Hippocampal formation (tissue), 2 donors: ENCODE measurements at places on chromosomes 6 and 20.
A peak's percentile ranks its signal among the peaks of the same experiment; 100 is the strongest.

GRCh38 chr6:26217714-26218075 lies 130.5 kb downstream of the HFE start:
- DNase-seq = no peak

- DNase-seq = no peak
Measured at GRCh38 chr6:4402477-4402976, 267.2 kb upstream of the ECI2 start.

DNA sequence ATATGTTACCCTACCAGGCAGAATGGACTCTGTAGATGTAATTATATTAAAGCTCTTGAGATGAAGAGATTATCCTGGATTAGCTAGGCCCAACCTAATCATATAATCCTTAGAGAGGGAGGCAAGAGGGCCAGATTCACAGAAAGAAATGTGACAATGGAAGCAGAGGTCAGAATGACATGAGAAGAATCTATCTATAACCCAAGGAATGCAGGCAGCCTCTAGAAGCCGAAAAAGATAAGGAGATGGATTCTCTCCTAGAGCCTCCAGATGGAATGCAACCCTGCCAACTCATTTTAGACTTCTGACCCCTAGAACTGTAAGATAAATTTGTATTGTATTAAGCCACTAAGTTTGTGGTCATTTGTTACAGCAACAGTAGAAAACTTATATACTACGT lies 12.3 kb downstream of the PXT1 start:
- no peak for DNase-seq

DNA sequence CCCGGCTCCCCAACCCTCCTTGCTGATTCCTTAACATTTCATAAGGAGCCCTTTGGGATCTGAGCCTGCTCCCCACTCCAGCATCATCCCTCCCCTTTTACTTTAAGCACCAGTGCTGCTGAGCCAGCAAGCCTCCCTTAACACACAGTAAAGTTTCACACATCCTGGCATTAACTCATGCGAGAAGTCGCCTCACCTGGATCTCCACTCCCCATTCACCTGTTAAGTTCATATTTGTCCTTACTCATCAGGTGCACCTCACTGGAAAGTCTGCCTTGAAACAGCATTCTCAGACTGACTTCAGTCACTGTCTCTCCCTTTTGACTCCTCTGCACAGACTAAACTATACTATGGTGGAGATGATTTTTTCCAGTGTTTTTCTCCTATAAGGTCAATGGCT lies 47.8 kb upstream of the MAP7 start:
- no peak for DNase-seq

DNA sequence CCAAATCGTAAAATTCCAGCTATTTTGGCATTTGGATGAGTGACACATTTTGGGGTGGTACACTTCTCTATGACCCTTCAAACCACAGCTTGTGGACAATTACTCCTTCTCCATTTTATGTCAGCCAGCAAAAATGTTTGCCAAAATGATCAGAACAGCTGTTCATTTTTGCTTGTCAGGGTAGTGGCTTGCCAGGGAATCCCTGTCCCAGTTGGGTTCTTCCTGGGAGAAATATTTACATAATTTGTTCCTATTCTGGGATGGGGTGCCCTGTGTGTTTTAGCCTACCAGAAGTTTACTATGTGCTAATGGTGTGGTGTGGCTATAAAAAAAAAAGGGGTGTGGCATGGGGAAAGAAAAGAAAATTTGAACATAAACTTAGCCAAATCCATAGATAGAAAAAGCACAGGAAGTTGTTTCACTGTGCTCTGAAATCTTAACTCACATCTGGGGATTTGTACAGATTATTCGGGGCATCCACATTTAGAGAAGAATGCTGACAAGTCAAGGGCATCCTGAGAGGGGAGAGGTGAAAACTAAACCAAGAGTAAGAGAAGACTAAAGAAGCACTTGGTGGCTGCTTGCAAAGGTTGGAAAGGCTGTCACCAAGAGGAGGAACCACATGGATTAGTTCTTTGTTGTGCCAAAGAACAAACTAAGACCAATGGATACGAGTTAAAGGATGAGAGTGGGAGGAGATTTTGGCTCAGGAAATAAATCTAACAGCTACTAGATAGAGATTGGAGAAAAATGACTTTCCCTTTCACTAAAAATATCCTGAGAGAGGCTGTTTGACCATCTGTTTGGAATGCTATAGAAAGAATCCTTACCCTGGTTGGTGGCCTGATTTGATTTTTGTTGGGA lies 55.2 kb upstream of the RBM24 start:
- DNase-seq = peak; percentile 47

DNA sequence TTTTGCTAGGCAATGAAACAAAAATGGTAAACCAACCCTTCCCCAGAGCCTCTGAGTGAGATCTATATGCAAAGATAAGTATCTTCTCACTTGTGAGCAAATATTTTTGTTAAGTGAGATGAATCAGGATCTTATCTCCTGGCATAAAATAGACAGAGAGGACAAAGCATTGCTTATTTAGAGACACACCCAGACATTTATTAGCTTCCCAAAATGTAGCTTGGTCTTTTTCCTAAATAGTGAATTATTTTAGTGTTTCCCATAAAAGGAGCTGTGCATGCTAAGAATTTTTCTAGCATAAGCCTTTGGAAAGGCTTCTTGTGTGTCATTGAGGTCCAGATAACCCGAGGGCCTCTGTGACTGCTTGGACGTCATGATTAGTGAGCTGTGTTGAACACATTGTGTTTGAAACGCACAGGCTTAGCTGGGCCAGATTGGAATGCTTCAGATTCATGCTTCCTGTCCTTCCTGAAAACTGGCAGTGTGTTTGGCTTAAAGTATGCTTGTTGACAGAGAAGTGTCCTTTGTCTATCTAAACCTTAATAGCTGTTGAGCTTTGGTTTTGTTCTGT lies 16.5 kb downstream of the MTHFD1L start:
- DNase-seq = no peak

GRCh38 chr20:24960861-24961260 lies 11.8 kb downstream of the CST7 start:
- DNase-seq = no peak

DNA sequence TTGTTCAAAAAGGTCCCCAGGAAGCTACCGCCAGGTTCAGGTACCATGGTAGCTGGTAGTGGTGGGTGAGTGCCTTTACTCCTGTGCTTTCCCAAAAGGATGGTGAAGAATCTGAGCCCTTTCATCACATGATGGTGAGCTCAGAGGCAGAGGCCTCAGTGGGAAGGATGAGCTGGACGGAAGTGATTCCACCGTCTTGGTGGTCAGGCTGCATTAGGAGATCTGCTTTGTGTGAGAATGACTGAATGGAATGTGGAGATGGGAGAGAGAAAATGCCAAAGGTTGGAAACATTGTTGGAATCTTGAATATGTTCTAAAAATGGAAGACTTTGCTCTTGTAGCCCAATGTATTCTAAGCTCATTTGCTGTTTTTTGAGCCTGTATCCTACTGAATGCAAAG lies 108.1 kb upstream of the SCP2D1 start:
- DNase-seq = no peak

- DNase-seq = no peak
Measured at GRCh38 chr6:65706436-65706835, 590 bp downstream of the EYS start.

GRCh38 chr6:73898599-73898998 lies 202.6 kb downstream of the CD109 start:
- DNase-seq = no peak

- no peak for DNase-seq
Measured at GRCh38 chr6:3596766-3597165, 139.9 kb upstream of the SLC22A23 start.

- DNase-seq = no peak
Measured at GRCh38 chr6:41075651-41076626, 3.2 kb downstream of the NFYA start.

- no peak for DNase-seq
Measured at GRCh38 chr20:33108661-33109060, 29.2 kb downstream of the BPIFB4 start.

DNA sequence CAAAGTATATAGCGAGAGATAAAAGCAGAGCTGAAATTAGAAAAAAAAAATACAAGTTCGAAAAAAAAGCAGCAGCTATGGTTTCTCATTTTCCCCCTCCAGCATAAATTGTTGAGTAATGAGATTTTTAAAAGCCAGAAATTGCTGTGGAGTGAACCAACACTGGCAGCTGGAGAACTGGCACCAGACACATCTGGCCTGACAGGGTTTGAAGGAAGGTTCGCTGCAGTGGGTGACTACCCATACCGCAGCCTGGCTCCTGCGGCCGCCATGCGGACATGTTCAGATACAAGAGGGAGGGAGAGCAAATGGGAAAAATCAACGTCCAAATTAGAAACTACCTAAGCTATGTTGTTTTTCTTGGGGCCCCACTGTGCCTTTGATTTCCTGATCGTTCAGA lies 3.3 kb downstream of the APCDD1L start:
- DNase-seq = no peak

- no peak for DNase-seq
Measured at GRCh38 chr6:100905067-100905466, 23.9 kb upstream of the ASCC3 start.

- peak; percentile 49 for DNase-seq
Measured at GRCh38 chr20:16514140-16514539, 59.1 kb downstream of the KIF16B start.

DNA sequence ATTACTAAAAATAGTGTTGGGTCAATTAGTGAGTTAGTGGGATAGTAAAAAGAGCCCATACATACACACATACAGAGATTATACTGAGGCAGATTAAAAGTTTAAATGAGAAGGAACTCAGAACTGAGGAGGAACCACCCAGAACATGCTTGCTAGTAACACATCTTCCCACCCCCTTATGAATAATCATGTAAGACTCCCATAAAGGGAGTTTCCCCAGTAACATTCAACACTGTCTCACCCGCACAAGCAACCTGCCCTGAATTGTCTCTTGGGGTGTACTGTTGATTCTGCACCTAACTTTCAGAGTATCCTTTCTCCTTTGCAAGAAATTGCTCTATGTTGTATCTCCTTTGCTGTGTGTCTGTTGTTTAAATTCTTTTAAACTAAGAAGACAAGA lies 11.1 kb upstream of the HLA-DQB2 start:
- no peak for DNase-seq

- no peak for DNase-seq
Measured at GRCh38 chr20:8066662-8067061, 47.1 kb upstream of the TMX4 start.

DNA sequence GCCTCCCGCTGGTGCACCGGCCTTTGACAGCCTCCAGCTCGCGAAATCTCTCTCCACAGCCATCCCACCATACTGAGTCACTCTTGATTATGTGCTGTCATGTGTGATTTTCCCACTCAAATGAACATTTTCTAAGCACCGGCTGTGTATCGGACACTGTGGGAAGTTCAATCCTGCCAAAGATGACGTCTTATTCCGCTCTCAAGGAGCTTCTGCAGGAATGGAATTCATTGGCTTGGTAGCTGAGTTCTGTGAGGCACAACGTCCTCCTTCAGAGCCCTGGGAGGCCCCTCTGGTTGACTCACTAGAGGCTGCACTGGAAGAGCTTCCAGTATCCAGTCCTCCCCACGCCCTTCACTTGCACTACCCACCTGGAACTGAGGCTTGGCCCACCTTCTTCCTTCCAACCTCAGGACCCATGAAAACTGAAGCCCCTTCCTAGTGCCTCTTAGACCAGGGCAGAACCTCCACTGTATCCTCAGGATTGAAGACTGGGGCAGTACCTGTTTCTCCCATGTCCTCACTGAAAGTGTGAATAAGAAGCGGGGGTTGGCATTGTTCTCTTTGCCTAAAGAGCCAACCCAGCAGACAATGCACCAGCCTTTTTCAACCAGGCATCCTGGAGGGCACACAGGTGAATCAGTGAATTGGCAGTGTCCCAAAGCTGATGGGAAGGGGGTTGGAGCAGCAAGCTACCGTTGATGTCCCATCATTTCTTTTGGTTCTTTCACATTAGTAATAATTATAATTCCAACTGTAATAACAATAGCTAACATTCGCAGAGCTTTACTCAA lies 1.7 kb downstream of the UNC5CL start:
- no peak for DNase-seq

GRCh38 chr6:26354162-26354561 lies 10.8 kb upstream of the BTN3A2 start:
- DNase-seq = no peak

- no peak for DNase-seq
Measured at GRCh38 chr6:122772724-122773415, 6.6 kb upstream of the FABP7 start.

DNA sequence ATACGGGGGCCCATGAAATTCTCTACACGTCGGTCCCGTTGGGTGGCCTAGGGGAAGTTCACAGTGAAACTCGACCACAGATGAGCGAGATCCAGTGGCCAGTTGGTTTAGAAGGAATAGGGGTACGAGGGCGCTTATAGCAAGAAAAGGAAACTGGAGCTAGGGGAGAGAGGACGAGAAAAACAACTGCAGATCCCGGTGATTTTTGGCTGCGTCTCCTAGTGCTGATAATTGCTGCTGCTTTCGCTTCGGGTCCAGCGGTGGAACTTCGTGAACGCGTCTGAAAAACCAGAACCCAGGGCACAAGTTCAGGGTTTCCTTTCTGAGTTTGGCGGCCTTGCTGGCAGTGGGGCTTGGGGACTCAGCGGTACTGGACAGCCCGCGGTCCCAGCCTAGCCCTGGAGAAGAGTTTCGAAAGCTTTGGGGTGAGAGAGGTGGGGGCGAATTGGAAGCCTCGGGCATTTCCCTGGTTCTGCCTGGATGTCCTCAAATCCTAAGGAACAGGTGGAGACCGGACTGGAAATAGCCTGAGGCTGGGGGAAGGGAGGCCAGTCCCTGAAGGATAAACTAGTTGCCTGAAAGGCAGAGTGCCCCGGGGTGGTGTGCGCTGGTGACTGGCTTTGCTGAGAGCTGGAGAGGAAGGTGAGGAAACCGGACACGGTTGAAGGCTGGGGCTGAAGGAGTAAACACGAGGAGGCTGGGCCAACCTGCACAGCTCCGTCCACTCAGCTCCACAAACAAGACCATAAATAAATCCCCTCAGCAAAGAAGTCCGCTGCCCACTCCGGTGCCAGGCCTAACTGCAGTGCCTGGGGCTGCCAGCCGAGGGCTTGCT lies 793 bp downstream of the GMPR start:
- DNase-seq = no peak

GRCh38 chr6:1792989-1793388 lies 183.3 kb downstream of the FOXC1 start:
- no peak for DNase-seq

GRCh38 chr6:33994472-33995308 lies 151.2 kb downstream of the GRM4 start:
- no peak for DNase-seq

GRCh38 chr6:43871284-43871683 lies 101.3 kb downstream of the VEGFA start:
- DNase-seq = no peak

DNA sequence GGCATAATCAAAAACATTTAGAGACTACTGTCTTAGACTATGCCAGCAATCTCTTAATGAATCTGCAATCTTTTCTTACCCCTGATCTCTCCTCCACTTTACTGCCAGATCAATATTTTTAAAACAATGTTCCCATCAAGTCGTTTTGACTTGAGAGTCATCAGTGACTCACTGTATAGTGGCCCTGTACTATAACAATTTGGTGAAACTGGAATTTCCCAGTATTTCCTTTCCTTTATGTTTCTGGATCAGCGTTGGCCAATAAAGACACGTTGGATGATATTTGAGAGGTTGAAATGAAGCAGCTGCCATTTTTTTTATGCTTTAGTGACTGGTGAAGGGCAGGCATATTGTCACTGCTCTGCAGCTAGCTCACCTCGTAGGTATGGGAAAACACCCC lies 10.1 kb upstream of the SMIM13 start:
- no peak for DNase-seq

GRCh38 chr6:141024526-141024925 lies 1108.2 kb upstream of the GJE1 start:
- no peak for DNase-seq
